Fibroblast of the aortic adventitia (primary cell): ENCODE measurements at places on chromosomes 4 and X. TPM values are rescaled to one million over a fixed set of nuclear protein-coding genes. Genes with fewer than 3 reads are reported as not detected.

- DNase-seq: no peak
Measured at GRCh38 chrX:11591723-11592346, 73.9 kb downstream of the ARHGAP6 start.

Gene NPFFR2
- not detected in 2 replicates for total RNA-seq

GRCh38 chr4:8048856-8049676 is 109.4 kb upstream of the AFAP1 start:
- no peak for DNase-seq

GRCh38 chr4:1061056-1061700 is 49.8 kb downstream of the FGFRL1 start:
- no peak for DNase-seq

DNA sequence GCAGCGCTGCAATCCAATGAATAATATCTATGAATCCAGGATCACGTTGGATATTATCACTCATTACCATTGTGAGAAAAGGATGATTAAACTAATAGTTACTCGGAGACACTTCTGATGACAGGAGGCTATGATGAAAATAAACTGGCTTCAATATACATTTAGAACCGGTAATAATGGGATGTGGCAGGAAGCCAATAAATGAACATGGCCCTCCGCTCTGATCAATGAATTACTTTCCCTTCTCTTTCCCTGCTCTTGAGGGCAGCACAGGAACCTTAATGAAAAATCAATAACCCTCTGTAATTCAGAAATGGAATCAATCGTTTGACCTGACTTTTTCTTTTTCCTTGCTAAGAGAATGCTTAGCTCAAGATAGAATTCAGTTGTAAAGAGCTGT is 103.9 kb upstream of the PAQR3 start:
- DNase-seq: no peak

DNA sequence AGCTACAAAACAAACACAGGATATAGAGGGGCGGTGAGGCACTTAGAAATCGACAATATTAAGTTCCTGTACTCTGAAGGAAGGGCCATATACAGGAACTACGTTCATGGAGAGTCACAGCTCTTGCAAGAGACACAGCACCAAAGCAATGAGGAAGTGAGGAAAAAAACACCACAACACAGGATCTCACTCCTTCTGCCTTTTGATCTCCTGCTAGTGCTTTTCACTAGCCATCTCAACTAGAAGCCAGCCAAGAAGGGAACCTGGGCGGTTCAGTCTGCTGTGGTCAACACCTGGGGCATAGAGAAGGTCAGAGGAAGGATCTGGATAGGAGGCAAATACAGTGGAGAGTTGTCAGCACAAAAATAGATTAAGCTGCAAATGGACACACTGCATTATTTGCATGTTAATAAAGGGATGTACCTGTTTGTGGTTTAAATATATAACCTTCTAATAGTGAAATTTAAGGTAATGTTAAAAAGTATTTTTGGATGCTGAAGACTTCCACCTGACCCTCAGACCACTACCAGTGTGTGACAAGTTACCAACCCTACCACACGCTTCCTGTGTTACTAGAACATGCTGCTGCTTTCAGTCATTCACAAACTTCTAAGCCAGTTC is 104.6 kb downstream of the DTHD1 start:
- DNase-seq: no peak

DNA sequence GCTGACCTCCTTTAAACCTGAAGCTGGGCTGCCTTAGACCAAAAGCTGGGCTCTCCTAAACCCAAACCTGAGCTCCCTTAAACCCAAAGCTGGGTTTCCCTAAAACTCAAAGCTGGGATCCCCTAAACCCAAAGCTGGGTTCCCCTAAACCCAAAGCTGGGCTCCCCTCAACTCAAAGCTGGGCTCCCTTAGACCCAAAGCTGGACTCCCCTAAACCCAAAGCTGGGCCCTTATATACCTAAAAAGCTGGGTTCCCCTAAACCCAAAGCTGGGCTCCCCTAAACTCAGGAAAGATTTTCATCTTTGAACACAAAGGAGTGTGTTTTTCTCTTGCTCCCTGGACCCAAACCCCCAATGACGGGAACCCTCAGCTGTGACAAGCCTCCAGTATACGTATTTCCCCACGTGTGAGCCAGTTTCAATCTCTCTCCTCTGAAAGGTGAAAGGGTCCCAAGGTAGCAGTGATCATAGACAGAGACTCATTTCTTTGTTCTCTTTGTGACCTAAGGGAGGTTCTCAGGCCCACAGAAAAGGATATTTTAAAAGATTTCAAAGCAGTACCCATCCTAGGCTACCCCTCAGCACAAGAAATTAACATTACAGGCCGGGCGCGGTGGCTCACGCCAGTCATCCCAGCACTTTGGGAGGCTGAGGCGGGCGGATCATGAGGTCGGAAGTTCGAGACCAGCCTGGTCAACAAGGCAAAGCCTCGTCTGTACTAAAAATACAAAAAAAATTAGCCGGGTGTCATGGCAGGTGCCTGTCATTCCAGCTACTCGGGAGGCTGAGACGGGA is 31.3 kb upstream of the ASMTL start:
- DNase-seq: no peak

Gene EPGN
- total RNA-seq: 0.90 TPM in 1 of 2 replicates, not detected in the other

DNA sequence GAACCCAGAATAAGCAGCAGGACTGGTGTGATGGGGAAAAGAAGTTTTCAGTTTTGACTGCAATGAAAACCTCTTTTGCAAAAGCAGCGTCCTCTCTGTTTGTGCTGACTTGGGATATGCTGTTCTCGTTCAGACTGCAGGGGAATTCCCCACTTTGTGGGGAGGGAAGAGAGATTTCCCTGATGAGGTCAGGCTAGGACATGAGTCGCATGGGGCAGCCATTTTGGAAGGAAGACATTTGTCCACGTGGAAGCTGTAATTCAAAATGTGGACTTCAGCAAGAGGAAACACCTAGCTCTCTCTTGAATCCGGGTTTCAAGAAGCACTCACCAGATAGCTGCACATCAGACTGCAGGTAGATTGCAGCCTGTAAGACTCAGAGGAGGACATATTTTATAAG is 39.3 kb downstream of the ING2 start:
- DNase-seq: no peak

- DNase-seq: no peak
Measured at GRCh38 chrX:31153475-31154047, 81.7 kb upstream of the FTHL17 start.

Gene SNCA
- 2.3 TPM in 1 of 2 replicates, not detected in the other for total RNA-seq

GRCh38 chr4:55020131-55020530 is 105.3 kb downstream of the KDR start:
- no peak for DNase-seq

DNA sequence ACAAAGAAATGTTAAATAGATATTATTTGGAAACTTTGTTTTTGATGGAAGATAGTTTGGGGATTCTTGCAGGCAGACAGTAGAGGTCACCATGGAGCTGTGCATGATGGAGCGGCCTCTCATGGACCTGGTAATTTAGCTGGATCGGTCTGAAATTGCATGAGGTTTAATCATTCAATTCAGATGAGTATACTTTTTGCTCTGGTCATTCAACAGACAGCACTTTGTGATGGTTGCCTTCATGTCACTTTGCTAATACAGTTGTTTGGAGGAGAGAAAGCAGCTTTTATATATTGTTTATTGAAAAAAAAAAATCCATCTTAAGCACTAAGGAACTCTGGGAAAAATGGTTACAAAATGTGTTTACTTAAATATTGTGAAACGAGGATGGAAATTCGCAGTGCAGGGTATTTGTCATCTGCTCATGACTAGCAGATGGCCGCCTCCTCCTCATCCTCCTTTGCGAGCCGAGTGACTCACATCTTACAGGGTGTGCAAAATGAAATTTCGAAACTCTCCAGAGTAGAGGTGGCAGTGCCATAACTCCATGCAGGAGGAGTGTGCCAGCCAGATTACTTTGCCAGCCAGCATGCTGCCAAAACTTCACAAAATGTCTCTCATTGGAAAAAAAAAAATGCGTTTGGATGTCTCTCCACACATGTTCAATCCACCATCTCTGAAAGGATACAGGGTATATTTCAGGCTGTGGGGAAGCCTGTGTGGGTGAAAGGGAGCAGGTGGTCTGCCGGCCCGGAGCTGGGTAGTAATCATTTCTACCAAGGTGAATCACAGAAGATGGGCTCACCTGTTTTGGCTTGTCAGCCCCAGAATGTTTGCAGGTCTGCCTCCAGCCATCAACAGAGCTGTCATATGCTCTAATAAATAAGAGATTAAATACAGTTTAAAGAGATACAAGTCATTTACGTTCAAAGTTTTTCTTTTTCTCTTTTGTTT is 314.9 kb upstream of the DIPK2B start:
- peak; percentile 91 for DNase-seq

- no peak for DNase-seq
Measured at GRCh38 chr4:25112366-25112994, 47.8 kb downstream of the SEPSECS start.

DNA sequence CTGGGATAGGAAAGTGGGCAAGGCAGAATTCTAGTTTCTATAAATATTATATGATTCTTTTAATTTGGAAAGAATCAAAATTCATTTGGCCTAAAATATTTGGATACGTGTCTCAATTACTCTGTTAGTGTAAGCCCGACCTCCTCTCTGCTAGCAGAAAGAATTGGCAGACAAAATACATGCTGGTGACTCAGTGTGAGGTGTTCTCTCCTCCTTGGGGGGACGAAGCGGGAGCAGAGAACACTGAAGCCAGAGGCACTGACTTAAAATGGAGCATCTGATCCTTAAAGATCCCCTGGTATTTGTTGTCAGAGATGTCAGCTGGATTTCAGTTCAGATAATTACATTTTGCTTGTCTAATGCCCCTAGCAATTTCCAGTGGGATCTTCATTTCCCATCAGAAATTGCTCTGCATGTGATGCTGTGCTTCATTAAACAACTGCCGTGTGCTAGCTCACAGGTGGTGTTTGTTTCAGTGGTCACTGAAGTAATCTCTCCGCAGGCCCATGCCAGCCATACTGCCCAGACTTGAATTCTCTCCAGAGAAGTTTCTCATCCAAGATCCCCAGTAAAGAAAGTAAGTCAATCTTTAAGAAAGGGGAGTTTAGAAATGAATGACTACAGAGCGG is 188.7 kb upstream of the TLL1 start:
- DNase-seq: peak; percentile 82

GRCh38 chr4:56261027-56261426 is 126.3 kb downstream of the AASDH start:
- no peak for DNase-seq

- DNase-seq: no peak
Measured at GRCh38 chr4:182494103-182494502, 250.9 kb downstream of the TENM3 start.

- peak; percentile 64 for DNase-seq
Measured at GRCh38 chrX:149630681-149631233, 835 bp downstream of the TMEM185A start.

GRCh38 chrX:12229986-12230385 is 91.7 kb downstream of the FRMPD4 start:
- no peak for DNase-seq

DNA sequence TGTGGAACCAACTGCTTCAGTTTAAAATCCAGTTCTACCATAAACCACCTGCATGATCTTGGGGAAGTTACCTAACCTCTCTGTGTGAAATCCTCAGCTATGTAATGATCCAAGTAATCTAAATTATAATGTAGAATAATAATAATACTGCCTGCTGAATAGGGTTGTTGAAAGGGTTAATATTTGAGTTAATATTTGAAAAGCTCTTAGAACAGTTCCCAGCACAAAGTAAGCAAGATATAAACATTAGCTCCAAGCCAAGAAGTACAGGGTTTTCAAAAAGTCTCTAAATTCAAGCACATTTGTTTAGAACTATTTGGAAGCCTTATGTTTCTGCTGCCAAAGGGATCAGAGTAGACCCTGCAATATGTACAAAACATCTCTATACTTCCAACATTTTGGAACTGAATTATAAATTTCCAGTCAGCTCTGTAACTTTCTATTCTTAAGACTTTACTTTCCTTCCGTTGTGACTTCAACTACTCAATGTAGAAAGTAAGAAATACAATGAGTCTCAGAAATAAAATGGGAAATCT is 76.7 kb upstream of the FAM9C start:
- DNase-seq: peak; percentile 31

DNA sequence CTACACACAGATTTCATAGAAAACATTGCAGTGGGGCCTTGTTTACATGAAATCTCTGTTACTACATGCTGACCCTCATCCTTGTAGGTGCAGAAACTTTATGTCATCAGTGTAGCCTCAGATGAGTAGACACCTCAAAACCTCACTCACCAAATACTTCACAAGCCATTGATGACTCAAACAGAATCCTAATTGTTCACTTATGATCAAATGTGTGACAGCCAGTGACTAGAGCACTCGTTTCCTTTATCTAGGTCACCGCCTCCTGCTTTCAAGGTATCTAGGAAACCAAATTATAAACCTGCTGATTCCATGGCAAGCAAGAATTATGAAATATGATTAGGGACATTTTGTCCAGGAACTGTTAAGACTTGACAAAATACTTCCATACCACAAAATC is 255.8 kb upstream of the GPRIN3 start:
- DNase-seq: no peak

Gene NPNT
- total RNA-seq: not detected in 2 replicates

GRCh38 chr4:118351851-118352827 is 664 bp downstream of the PRSS12 start:
- DNase-seq: peak; percentile 47

Gene RENBP
- total RNA-seq: 0.45 and 5.6 TPM in 2 replicates

Gene C1GALT1C1
- 41.1 and 47.1 TPM in 2 replicates for total RNA-seq

Gene MSX1
- total RNA-seq: 4.3 and 17.6 TPM in 2 replicates

- DNase-seq: peak; percentile 91
Measured at GRCh38 chr4:8303485-8304281, 34.1 kb downstream of the HTRA3 start.

- DNase-seq: peak; percentile 65
Measured at GRCh38 chr4:26081795-26082498, 167.9 kb downstream of the SMIM20 start.

Gene SRPX2
- 22.0 and 26.8 TPM in 2 replicates for total RNA-seq

DNA sequence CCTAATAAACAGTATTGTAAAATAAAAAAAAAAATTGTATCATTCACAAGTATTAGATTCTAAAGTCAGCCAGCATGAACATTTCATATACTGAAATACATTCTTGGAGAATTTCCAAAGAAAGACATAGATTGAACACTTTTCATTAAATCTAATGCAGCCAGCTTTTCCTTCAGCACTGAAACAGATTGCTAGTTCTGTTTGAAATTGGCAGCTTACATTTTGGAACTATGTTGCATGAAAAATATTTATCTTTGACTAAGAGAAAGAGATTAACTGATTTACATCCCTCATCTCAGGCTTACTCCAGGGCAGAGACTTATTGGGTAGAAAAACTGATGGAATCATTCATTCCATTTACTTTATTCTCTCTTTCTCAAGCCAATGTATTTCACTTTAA is 272.7 kb downstream of the PDHA2 start:
- DNase-seq: no peak

DNA sequence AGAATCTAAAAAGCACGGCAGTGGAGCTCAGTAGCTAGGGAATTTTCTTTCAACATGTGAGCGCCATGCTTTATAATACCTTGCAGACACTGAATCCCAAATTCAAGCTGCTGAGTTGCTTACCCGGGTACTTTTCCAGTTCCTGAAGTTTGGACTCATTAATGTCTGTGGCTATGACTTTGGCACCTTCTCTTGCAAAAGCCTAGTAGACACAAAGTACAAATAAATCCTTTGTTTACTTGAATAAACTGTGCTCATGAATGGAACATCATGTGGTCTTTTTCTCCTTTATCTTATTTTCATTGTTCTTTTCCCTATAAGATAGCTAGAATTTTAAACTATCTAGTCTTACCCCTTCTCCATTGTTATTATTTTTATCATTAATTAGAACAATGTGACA is 4.6 kb downstream of the BDH2 start:
- DNase-seq: no peak
